ENCODE measurements at places on chromosomes 5 and 9.

DNA sequence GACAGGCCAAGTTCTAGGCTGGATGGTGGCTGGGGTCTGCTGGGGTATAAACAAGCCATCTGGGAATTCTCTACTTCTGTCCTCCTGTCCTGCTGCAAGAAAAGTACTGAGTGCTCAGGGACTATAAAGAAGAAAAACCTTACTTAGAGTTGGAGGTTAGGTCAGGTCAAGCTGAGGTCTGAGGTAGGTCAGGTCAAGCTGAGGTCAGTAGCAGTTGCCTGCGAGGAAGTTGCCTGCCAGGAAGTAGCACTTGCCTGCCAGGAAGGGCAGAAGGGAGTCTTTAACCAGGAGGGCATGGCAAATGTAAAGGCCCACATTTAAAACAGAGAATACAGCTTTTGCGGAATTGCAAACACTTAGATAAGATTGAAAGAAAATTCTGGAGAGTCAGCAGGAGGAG is 51.3 kb upstream of the PRLR start:
- DNase-seq = no peak

GRCh38 chr9:38761339-38761738 is 41.4 kb upstream of the FAM240B start:
- no peak for DNase-seq

DNA sequence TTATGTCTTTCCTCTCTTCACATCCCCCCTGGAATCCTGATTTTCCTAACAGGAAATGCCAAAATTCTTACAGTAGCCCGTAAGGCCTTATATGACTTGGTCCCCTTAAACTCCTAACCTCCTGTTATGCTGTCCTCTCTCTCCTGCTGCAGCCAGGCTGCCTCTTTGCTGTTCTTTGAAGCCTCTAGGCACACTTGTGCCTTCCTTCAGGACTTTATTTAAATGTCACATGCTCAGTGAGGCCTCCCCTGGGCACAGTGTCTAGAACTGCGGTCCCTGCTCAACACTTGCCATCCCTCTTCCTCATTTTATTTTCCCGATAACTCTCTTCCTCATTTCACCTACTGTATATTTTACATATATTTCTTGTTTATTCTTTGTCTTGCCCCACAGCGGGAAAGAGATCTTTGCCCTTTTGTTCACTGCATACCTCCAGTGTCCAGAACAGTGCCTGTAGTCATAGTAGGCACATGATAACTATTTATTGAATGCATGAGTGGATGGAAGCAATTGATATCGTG is 5.5 kb upstream of the SHB start:
- no peak for DNase-seq

- no peak for DNase-seq
Measured at GRCh38 chr5:15501091-15501791, 1.3 kb downstream of the FBXL7 start.

DNA sequence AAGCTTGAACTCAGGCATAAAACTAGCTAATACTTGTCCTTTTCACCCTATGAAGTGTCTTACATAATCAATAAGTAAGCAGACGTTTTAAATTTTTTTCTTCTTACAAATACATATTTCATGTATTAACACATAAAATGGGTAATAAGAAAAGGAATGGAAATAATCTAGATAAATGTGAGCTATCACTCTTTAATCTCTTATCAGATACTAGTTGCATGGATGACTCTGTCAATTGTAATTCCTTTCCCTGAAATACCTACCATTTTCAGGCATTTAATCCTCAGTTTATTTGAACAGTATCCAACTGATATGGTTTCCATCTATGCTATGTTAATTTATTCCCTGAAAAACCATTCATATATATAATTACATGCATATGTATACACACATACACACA is 166.0 kb upstream of the RGS7BP start:
- DNase-seq = no peak

GRCh38 chr5:58804291-58804690 is 221.4 kb downstream of the RAB3C start:
- no peak for DNase-seq

- no peak for DNase-seq
Measured at GRCh38 chr9:120767451-120767850, 25.8 kb downstream of the FBXW2 start.

DNA sequence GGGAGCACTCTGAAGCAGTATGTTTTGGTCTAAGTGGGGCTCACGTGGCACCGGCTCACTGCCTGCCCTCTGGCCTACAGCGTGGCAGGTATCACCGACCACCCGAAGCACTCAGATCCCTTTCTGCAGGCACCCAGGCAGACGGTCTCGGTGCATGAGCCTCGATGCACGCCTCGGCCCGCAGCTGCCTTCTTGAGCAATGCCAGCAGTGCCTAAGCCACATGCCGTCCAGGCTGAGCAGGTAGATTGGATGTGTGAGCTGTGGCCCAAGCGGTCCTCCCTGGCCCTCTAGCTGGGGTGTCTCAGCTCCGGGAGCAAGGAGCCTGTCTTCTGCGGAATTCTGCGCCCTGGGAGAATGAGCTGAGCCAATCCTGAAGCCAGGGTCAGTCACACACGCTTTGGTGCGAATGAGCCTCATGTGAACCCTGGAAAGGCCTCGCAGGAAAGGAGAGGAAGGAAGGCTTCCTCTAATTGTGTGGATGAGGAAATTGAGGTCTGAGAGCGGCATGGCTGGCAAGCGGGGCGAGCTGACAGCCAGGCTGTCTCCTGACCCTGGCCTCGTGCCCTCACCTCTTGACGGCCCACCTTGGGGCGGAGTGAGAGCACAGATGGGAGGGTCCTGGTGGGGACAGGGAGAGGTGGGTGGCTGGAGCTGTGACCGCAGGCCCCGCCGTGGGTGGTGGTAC is 14.4 kb downstream of the RXRA start:
- DNase-seq = no peak

GRCh38 chr5:66702426-66702825 is 106.2 kb downstream of the MAST4 start:
- DNase-seq = no peak

DNA sequence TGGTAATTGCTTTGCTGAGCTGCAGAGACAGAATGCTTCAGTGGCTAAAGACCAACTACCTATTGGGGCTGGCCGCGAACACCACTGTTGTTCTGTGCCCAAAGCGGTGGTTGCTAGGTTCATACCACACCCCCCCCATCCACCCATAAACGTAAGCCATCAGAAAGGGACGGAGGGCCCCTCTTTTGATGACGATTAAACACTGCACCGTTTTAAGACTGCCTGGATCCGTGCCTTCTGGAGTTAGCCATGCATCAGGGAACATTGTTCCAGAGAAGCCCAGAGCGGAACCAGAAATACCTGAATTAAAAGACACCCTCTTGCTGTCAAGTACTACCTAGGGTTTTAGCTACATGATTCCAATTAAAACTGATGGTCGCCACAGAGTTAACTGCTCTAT is 369.1 kb upstream of the DAP start:
- DNase-seq = no peak

DNA sequence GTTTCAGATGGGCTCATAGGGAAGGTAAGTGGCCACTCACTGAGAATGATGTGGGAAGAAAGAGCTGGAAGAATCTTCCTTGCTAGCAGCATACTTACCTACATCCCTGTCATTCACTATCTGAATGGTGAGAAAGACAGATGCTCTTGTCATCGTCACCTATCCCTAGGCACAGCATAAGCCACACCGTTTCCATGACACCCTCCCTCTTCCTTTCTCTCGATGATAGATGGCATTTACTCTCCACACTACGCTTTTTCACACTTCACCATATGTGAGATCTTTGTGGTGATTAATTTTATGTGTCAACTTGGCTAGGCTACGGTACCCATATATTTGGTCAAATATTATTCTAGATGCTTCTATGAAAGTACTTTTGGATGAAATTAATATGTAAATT is 44.4 kb upstream of the FER start:
- DNase-seq = no peak

- no peak for DNase-seq
Measured at GRCh38 chr9:61668846-61669245, 479.0 kb downstream of the SPATA31A7 start.

- no peak for DNase-seq
Measured at GRCh38 chr9:110623462-110624025, 44.0 kb upstream of the SVEP1 start.

GRCh38 chr5:163563880-163564279 is 58.5 kb downstream of the MAT2B start:
- DNase-seq = no peak

GRCh38 chr5:126965487-126965886 is 64.9 kb downstream of the MARCHF3 start:
- no peak for DNase-seq

- DNase-seq = no peak
Measured at GRCh38 chr5:133843911-133844310, 124.5 kb downstream of the C5orf15 start.

- DNase-seq = no peak
Measured at GRCh38 chr5:93519740-93520139, 61.3 kb downstream of the NR2F1-AS1 start.

GRCh38 chr5:135308752-135309151 is 90.3 kb downstream of the MACROH2A1 start:
- DNase-seq = no peak

GRCh38 chr5:77550406-77550805 is 58.3 kb upstream of the WDR41 start:
- no peak for DNase-seq

- no peak for DNase-seq
Measured at GRCh38 chr9:3845549-3845948, 319.7 kb upstream of the RFX3 start.

GRCh38 chr5:177169271-177169670 is 35.7 kb downstream of the NSD1 start:
- DNase-seq = no peak

- no peak for DNase-seq
Measured at GRCh38 chr9:70060883-70061507, 17.3 kb downstream of the MAMDC2 start.

DNA sequence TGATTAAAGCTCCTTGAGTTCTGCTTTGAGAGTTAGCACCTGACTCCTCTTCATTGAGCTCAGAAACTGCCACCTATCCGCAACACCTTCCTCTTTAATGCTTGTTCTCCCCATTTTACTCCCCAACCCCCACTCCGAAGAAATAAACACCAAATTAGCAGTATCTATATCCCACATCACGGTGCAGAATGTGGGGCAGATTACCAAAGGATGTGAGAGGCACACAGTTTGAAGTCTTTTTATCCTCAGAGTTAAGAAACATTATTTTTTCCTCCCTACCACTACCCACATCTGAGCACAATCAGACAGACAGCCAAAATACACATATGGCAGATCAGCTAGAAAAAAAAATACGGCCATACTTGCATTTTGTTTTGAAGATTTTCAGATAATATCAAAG is 26.1 kb upstream of the IL7R start:
- DNase-seq = no peak

DNA sequence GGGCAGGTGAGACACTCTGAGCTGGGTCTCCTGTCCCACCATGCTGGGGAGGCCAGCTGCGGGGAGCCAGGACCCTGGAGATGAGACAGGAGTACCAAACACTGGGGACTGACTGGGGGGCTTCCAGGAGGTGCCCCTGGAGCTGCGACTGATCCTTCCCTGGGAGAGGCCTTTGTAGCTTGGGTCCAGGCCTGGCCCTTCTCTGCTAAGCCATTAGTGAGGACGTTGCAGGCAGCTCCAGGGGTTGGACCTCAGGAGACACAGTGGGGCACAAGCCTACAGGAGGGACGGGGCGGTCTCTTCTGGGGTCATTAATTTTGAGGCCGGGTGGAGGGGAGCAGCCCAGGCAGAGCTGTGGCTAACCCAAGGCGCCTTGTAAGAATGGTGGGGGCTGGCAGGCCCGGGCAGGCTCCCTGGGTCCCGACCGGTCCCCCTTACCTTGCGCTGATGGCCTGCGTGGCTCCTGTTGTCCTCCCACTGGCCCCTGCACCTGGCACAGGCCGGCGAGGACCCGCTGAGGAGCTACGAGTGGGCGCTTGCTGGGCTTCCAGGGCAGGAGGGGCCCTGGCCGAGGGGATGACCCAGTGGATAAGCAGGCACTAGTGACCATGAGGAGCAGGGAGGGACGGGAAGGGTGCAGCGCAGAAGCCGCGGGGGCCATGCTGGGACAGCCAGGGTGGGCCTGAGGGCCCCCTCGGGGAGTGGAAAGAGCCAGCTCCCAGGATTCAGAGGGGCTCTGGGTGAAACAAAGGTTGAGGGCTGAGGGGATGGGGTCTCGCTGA is 5.1 kb downstream of the MRPS2 start:
- no peak for DNase-seq

DNA sequence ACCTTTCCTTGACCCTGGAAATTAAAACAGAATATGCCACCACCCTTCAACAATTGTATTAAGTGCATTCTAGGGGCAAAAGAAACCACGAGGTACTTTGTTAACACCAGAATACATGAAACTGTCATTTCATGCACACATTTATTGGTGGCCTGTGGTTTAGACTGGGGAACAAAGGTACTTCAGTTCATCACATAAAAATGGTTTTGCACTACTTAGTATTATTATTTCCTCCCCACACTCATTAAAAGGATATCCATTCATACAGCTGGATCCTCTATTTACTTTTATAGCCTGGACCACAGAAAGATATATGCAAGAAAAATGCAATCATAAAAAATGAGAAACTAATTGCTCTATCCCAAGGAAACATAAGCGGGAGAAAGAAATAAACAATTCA is 230.9 kb downstream of the EFNA5 start:
- DNase-seq = no peak

- DNase-seq = no peak
Measured at GRCh38 chr5:102715082-102715807, 39.9 kb upstream of the PAM start.

DNA sequence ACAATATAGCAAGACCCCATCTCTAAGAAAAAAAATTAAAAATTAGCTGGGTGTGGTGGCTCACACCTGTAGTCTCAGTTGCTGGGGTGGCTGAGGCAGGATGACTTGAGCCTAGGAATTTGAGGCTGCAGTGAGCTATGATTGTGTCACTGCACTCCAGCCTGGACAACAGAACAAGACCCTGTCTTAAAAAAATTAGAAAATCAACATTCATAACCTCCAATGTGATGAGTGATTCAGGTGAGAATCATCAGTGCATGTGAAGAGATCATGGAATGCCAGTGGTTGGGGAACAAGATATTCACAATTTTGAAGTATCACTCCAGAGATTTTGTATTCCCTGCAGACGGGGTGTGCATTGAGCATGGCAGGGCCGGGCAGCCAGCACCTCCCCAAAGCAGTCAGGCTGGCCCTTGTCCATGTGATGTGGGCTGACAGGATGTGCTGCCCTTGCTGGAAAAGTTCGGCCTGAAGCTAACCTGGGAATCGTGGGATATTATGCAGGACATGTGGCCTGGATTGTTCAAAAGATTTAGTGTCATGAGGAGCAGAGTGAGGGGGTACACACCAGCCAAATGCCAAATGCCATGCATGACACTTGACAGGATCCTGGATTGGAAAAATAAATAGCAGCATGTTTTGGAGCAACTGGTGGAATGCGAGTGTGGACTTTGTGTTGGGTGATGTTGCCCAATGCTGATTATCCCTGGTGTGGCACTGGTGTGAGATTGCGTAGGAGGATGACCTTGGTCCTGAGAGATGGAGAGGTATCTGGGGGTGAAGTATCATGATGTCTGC is 189.0 kb downstream of the RGS3 start:
- DNase-seq = no peak

All from activated T-cell treated with anti-CD3 and anti-CD28 coated beads for 24 hours (primary cell).